Stimulated activated naive B cell treated with anti-CD40 and anti-IgM and Interleukin-4, amounts not matched to agents 10 μg/mL and 1 μg/mL and 100 μg/mL, for 72 hours (primary cell): ENCODE measurements at places on chromosomes 4 and X.

DNA sequence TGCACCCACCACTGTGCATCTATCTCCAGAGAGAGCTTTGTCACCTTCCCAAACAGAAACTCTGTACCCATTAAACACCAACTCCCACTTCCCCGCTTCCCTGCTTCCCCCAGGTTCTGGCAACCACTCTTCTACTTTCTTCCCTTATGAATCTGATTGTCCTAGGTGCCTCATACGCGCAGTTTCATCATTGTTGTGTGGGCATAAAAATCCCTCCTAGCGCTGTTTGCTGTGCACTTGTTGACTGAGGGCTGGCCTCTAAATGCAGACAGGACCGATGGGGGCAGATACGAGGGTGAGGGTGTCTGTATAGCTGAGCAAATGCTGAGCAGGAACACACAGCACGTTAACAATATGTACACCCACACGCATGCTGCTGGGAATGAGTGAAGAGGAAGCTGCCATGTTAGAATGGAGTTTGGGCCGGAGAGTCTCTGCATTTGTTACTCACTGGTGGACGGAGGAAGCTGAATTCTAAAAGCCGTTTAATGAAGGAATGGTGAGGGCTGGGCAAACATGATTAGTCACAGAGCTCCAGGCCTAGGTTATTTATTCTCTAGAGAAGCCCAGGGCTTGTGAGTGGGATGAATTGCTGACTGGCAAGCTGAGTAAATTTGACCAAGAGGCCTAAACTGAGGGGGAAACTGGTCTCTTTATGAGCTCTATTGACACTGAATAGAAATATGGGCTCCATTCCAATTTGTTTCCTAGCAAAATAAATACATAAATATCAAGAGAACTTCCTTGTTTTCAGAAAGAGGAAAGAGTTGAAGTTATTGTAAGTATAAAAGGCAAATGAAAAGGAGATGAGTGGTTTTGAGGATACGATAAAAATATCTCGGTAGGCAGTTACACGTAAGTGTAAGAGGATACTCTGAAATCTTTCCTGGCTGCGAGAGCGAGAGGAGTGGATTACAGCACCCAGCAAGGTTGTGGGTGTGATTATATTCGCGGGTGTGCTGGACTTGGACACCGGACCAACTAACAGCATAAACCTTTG is 95.9 kb upstream of the RPS6KA3 start:
- no peak for DNase-seq

- DNase-seq: no peak
Measured at GRCh38 chr4:59180161-59180560, 2020.0 kb upstream of the ADGRL3 start.

DNA sequence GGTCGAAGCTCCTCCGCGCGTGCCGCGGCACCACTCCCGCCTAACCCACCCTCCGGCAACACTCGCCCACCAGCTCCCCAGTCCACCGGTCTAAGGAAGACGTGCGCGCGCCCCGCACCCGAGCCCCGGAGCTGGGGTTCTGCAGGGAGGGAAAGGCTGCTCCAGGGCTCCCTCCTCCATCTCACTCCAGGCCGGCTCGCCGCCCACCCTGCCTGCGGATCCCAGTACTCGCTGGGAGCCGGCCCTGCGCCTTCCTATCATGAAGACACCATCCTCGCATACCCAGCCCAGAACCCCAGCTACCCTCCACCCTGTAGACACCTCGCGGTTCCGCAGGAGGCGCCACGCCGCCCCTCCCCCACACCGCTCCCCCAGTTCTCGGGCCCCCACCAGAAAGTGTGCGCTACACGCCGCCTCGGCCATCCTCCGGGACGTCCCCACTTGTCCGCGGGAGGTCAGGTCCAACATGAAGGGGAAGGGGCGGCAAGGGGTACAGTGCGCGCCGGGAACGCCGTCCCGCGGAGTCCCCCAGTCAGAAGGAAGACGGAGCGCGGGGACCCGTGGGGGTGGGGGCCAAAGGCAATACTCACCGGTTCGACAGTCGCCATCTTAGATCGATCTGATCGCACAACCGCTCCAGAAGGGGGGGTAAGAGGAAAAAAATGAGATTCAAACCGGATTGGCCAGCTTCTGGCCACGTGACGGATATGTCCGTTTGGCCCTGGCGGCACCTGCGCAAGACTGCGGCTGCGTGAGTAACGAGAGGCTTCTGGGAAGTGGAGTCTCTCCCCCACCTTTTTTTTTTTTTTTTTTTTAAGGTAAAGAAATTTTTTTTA is at the start of gene EIF4E:
EIF4E (minus strand) TSS at position 629 of the 836 bp plus-strand sequence; CDS start at position 608, 21 bp downstream.
- DNase-seq: peak; percentile 98

DNA sequence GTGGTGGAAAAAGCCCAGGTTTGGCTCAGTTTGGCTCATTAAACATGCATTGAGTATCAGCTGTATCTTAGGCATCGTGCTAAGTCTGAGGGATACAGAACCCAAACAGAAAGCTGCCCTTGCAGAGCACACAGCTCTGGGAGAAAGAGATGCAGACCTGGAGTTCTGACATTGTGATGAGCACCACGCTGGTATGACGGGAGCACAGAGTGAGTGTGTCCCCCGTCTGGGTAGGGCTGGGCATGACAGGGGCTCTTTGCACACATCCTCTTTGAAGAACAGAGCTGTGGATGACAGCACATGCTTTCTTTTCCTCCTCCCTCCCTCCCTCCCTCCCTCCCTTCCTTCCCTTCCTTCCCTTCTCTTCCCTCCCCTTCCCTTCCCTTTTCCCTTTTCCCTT is 52.2 kb downstream of the CLCN4 start:
- DNase-seq: no peak

DNA sequence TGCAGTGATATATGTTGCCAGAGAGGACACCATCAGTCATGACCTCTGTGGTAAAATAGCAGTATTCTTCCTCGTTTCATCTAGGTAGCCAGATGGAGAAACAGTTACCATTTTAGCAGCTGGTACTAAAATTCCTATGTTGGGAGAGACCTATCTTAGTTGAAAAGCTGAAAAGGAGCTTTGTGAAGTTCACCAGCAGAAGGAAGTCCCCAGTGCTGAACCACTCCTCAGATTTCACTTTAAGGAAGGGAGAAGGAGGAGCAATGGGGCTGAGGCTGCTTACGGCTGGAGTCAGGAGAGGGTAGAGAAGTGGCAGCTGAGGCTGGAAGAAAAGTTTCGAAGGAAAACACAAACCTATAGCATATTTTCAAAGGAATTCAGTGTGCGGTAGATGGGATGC is 103.7 kb downstream of the ATXN3L start:
- DNase-seq: no peak

DNA sequence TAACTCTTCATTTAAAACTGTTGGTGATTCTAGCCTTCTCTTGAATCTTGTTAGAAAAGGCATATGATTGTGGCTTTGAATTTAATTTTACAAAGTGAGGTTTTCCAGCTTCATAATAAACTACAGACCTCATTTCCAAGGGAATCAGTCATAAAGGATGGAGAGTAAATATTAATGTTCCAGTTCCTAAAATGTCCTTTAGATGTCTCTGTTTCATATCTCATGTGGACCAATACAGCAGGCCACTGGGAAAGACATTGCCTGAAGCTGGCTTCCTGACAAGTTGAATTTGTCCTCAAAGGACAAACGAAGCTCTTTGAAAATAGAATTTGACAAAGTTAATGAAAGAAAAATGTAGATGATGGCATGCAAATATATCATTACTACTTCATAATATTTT is 125.4 kb downstream of the ZNF330 start:
- DNase-seq: no peak

DNA sequence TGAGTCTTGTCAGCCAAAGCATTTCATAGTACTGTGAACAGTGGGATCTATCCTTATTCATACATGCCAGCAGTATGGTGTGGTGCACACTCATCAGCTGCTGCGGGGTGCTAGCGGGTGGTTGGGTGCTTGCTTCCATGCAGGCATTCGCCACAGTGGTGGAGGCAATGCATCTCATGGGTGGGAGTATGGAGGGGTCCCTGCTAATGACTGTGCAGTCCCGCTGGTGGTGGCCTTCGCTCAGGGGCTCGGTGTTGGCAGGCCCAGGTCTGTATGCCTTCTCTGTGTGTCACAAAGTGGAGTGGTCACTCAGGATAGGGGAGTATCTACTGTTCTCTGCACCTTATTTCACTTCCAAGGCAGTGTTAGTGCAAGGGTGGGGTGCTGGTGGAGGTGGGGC is 122.6 kb downstream of the POU3F4 start:
- no peak for DNase-seq

DNA sequence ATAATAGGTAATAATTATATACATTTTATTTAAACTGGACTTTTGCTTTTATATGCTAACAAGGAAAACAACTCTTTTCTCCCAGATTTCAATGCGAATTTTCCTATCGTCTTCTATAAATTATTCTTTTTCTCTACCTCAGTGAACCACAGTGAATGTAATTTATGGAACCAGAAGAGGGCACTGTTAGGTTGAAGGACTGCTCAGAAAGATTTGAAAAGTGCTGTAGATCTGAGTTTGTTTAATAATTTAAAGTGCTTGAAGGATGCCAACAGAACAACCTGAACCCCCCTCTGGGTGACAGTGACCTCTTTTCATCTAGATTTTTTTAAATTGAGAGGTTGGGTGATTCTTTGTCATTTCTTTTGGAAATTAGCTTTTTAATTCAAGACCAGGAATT is 54.9 kb downstream of the PHOX2B start:
- no peak for DNase-seq

DNA sequence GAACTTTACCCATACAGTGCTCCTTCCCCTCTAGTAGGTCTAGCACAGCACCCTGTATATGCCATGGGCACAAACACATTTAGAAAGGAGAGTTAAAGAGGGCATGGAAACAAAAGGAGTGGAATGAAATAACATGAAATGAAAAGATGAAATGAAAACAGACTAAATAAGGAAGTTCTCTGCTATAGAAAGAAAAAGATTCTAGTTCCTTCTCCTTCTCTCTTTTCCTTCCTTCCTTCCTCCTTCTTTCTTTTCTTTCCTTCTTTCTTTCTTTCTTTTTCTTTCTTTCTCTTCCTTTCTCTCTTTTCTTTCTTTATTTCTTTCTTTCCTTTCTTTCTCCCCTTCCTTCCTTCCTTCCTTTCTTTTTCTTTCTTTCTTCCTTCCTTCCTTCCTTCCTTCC is 2197.4 kb downstream of the PCDH7 start:
- DNase-seq: no peak

GRCh38 chrX:97026406-97026805 is 142.7 kb downstream of the RPA4 start:
- no peak for DNase-seq

- DNase-seq: no peak
Measured at GRCh38 chr4:57945298-57945697, 835.1 kb upstream of the IGFBP7 start.

DNA sequence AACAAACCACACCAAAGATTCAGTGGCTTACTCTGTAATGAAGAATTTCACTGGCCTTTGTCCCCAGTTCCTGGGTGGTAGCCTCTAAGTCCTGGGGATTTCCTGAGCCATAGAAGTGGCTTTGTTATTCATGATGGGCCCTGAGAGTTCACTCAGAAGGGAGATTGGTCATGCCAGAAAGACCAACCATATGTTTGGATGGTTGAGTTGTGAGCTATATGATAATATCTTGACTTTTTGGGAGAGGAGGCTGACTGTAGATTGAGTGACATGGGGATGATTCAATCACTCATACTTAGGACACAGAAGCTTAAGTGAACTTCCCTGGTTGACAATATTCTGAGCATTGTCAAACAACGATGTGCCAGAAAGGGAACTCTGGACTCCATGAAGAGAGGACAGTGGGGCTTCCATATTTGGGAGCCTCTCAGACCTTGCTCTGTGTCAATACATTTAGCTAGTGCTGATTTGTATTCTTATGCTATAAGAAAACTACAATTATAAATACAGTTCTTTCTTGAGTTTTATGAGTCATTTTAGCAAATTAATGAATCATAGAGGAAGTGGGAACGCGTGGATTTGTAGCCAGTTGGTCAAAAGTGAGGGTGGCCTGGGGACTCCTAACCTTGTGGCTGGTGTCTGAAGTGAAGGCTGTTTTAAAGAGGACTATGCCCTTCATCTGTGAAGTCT is 392.0 kb downstream of the GBA3 start:
- no peak for DNase-seq

DNA sequence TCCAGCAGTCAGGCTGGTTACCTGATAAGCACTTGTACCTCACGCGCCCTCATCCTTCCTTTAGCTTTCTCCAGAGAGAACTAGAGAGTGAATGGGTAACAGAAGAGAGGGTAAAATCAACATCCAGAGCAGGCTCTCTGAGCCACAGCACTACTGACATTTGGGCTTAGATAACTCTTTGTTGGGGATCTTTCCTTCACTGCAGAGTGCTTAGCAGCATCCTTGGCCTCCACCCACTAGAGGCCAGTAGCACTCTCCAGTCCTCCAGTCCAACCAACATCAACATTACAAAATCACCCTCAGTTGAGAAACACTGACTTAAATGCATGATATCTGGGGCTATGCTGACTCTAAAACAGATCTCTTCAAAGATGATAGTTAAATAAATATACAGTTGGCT is 220.7 kb downstream of the TACR3 start:
- no peak for DNase-seq

DNA sequence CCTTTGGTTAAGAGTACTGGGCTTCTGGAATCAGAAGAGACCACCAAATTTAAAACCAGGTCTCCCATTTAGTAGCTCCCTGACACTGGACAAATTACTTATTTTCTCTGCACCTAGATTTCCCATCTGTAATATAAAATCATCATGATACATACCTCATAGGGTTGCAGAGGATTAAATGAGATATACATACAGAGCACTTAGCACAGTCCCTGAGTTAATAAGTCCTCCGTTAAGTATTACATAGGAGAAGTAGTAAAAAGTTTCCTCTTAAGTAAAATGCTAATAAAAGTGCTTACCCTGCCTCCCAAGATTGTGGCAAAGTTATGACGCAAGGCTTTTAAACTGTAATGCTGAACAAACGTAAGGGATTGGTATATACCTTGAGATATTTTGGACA is 539 bp upstream of the CHIC1 start:
- DNase-seq: no peak

DNA sequence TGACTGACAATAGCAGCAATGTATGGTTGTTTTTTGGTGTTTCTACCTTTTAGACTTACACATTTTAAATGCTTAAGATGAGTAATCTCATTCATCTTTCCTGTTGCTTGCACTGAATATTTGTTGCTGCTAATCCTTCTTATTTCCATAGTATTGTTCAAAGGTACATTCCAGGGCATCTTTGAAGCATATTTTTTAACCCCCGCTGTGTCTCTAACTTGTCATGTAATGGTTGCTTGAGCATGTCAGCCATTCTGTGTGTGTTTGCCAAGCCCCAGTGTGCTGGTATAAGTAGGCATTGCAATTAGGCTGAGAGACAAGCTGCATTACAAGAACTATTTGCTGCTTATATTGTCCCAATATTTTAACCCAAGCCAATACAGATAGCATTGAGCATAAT is 87.9 kb downstream of the IL1RAPL1 start:
- DNase-seq: no peak
